ENCODE measurements at places on chromosomes 2 and 18. TPM values are rescaled to one million over a fixed set of nuclear protein-coding genes. Genes with fewer than 3 reads are reported as not detected.

DNA sequence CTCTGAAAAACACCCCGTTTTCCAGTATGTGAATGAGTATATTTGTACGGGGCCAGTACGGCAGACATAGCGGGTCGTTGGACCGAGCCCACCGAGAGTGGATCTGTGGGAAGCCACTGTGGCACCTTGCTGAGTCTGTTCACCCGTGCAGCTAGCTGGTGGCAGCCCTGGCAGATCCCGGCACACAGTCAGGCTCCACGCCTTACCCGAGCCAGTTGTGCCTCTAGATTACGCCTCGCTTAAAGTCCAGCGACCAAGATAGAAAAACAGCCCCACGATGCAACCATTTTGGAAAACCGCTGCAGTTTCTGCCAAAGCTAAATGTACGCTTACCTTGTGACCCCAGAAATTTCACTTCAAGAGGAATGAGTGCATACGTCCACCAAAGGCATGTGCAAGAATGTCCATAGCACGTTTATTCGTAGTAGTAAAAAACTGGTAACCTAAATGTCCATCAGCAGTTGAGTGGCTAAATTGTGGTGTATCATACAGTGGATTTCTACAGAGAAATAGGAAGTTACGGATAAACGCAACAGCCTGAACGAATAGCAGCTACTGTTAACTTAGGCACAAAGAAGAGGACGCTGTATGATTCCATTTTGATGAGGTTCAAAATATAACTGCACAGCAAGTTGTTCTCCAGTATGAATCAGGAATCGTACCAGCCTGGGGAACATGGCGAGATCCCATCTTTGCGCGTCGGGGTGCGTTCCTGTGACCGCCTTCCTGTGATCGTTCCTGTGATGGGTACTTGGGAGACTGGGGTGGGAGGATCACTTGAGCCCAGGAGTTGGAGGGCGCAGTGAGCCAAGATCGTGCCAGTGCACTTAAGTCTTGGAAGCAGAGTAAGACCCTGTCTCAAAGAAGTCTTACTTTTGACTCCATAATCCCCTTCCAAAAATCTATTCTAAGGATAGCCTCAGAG is 688 bp upstream of the WDR33 start:
- DNase-seq = no peak

DNA sequence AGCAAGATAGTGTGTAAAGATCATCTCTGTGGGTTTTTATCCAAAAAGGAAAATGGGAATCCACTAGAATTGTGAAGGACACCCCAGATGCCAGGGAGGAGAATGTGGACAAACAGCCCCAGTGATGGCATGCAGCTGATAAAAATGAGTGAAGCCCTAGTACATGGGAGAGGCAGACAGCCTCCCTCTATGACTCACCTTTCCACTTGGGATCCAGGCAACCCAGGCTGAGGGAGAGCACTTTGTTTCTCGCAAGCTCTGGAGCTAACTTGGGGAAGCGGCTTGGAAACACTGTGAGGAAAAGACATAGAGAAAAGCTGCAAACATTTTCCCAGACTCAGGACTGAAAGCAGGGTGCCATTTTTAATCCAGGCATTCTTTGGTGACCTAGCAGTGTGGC is 5.3 kb upstream of the FLACC1 start:
- DNase-seq = no peak

The LIMS3 gene
- 7.8 TPM for total RNA-seq

The NAT8 gene
- not detected for total RNA-seq

The MYL12B gene
- 866 TPM for total RNA-seq

DNA sequence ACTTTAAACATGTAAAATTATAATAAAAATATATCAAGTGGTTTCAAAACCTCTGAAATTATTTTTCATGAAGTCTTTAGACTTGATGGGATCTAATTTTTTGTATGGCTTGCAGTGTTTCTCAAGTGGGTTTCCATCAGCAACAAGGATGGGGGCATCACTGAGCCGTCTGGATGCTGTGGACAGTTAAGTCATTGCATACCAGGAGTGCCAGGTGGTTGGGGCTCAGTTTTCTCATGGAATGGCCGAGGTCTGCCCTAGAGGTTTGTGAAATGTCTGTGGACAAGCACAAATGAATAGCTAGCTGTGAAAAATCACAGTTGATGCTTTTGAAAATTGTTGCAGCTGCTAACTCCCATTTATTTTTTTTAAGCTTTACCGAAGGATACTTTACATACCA is 1.7 kb downstream of the PRELID3A start:
- DNase-seq = no peak

Measured in dermis microvascular lymphatic vessel endothelial cell (primary cell).